ENCODE measurements at places on chromosomes 12 and 14.

GRCh38 chr12:132108211-132108832 is 35.8 kb downstream of the DDX51 start:
- DNase-seq = no peak

GRCh38 chr14:75647640-75648039 is 13.0 kb downstream of the ERG28 start:
- DNase-seq = no peak

DNA sequence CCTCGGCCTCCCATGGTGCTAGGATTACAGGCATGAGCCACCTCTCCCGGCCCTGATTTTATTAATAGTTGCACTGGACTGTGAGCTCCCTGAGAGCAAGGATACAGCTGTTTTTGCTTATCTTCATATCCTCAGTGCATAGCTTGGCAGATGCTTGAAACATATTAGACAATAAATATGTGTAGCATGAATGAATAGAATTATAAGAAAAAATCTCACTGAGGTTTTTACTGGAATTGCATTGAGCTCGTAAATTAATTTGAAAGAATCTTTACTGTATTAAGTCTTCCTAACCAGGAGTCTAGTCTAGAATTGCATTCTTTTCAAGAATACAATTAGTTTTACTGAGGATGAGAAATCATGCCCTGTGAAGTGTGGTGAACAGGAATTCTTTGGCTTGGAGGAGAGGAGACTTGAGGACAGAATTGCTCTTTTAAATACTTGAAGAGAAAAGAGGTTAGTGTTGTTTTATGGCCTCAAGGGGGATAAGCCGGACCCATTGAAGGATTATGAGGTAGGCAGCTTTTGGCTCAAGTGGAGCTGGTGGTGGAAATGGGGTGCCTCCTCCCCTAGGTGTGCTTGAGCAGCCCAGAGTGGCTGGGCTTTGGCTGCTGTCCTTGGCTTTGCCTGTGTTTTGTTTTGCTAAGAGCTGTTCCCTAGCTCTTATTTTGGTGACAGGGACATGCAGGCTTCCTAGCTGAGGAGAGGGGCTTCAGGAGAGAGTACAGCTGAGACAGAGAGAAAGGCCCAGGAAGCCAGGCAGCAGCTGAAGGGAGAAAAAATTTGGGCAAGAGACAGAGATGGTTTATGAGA is 34.0 kb downstream of the PLEKHD1 start:
- DNase-seq = no peak

DNA sequence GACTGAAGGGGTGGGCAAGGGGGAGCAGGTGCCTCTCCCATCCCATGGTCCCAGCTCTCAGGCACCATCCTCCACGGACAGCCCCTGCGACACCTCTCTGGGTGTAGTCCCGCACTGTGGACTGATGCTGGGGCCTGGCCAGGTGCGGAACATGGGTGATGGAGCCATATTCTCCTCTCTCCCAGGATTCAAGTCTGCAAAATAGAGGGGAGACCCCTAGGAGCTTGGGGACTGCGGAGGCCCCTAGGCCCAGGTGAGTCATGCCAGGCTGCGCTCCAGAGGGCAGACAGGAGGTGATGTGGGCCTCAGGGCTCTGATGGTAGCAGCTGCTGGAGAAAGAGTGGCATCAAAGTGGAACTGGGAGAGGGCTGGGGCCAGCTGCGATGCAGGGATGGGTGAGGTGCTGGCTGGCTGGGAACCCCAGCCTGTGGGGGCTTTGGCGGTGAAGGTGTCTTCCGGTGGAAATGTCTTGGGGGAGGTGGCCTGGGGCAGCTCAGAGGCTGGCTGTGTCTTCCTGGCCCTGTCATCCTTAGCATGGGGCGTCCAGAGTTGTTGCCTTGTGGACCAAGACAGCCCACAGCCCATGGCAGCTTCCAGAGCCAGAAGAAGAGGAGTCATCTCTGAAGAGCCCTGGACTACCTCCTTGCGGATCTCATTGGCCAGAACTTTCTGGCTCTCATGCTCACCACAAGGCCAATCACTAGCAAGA is 149.1 kb downstream of the KIF26A start:
- DNase-seq = peak; percentile 28

DNA sequence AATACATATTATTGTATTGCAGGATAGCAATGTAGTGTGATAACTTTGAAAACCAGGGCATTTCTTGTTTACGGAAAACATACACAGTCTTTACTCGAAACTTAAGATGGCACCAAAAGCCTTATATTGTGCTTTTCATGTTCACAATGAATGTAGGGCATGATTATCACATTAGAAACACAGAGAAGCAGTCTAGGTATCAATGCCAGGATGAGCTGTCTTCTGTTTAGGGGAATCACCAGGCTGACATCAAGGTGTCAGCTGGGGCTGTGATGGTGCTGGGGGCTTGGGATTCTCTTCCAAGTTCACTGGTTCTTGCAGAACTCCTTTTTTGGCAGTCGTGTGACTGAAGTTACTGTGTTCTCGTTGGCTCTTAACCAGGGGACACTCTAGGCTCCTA is 1067.3 kb downstream of the FLRT2 start:
- no peak for DNase-seq

GRCh38 chr12:87280893-87281292 is 748.3 kb downstream of the C12orf50 start:
- no peak for DNase-seq
